ENCODE measurements at places on chromosomes 7 and 10.

DNA sequence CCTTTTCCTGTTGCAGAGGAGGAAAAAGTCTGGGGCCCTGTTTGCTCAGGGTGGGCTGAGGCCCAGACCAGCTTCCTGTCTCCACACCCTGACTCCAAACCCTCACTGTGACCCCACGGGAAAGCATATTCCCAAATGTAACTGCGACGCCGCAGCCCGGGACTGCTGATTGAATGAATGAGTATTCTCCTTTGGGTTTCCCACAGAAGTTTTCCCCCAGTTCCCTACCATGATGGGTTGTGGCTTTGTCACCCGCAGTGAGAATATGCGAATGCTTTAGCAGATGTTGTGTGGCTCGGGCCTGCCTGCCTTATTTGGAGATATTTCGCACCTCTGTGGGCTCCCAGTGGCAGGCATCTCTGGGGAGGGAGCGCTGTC is 50.6 kb downstream of the MGMT start:
- no peak for DNase-seq

DNA sequence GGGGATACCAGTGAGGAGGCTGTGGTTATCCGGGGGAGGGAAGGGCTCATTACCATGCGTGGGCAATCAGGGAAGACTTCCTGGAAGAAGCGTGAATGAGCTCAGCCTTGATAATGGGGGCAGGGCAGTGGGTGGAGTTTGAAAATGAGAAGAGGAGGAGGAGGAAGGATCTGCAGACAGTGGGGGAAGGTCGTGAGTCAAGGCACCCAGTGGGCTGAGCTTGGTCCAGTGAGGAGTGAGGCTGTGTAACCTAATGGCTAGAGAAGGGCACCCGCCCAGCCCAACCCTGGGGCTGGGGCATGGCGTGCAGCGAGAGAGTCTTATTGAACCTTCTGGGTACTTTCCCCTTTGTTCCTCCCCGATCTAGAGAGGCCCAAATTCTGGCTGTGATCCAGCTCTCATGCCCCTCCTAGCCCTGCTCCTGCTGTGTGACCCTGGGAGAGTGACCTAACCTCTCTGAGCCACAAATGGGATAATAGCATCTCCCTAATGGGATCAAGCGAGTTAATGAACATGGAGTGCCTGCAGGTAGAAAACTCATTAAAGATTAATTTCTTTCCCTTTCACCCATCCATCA is 31.5 kb downstream of the CLIP2 start:
- DNase-seq = no peak

DNA sequence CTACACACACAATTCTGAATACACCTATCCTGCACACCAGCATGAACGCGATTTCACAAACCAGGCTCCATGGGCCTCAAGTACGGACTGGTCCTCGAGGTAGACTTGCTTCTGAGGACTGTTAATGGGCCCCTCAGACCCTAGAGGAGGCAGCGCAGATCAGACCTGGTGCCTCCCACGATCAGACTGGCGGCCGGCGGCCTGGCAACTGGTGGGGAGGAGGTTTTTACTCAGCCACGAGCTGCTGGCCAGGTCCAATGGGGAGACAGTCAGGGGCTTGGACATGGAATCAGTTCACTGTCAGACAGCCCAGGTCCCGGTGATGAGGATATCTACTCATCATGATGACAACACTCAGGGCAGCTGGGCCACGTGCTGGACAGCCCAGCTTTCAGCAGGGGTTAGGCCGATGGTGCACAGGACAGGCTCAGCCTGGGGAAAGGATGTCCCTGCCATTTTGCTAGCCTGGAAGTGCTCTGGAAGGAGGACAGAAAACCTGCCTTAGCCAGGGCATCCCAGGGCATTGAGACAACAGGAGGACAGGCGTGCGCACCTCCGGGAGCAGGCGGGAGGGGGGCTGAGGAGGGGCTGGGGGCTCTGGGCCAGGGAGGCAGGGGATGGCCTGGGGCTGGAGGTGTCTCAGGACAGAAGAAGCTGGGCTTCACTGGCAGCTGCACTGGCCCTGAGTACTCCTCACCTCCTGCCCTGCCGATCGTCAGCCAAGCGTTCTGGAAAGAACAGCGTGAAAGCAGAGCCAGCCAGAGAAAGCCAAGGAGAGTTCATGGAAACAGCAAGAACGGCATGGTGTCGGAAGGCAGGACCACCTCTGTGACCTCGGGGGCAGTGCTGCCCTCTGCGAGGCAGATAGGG is 48.0 kb upstream of the RASGEF1A start:
- peak; percentile 80 for DNase-seq

DNA sequence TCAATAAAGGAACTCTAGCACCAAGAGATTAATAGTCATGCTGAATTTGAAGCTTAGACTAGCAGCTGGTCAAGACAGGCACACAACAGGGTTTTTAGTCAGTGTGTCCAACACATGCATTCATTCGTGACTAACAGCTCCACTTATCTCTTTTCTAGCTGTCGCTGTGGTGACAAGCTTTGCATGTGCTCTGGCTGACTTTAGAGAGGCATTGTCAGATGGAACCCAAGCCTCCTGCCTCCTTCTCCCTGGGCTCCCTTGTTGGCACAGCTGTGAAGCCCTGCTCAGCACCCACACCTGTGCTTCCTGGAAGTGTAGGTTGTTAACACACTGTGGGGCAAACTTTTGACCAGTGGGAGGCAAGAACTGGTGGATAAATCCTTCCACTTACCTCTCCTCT is 9.8 kb upstream of the AGK start:
- no peak for DNase-seq

DNA sequence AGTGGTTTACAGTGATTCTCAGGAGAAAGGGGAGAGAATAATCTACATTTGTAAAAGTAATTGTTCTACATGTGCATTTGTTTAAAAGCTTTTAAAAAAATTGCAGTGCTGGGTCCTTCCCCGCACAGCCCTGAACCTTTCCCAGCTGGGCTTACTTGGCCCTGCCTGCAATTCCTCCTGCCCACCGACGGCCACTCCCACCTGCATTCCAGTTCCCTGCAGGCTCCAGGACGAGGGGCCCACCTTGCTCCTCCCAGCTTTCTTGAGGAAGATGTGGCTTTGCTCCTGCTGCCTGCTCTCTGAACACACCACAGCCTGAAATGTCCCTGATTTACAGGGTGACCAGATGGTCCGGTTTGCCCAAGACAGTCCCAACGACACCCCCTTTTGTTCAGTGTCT is 222.7 kb downstream of the PRPF18 start:
- no peak for DNase-seq

DNA sequence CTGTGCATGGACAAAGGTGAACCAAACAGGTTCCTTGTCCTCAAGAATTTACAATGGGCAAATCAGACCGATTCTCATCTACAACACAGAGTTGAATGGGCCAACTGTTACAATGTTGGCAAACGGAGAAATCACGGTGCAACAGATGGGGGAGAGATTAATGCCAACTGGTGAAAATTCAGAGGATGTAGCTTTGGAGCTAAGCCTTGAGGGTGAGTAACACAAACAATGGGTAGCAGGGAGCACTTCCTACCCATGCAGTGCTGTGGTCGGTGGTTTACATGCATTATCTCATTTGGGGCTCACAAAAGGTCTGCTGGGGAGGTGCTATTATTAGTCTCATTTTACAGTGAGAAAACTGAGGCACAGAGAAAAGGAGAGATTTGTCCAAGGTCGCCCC is 902 bp upstream of the NFE2L3 start:
- DNase-seq = no peak

GRCh38 chr7:127813991-127814541 is 162.1 kb downstream of the SND1 start:
- no peak for DNase-seq

GRCh38 chr7:2120251-2120660 is 112.5 kb downstream of the MAD1L1 start:
- DNase-seq = no peak

DNA sequence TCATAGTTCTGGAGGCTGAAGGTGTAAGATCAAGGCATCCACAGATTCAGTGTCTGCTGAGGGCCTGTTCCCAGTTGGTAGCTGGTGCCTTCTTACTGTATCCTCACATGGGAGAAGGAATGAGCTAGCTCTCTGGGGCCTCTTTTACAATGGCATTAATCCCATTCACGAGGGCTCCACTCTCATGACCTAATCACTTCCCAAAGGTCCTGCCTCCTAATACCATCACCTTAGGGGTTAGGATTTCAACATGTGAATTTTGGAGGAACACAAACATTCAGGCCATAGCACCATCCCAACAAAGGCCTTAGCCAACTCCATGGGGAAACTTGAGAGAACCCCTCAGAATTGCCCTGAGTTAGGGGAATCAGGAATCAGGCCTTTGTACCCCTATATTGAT is 66.1 kb upstream of the CREB5 start:
- no peak for DNase-seq

GRCh38 chr10:1679821-1680650 is 57.3 kb downstream of the ADARB2 start:
- DNase-seq = no peak

DNA sequence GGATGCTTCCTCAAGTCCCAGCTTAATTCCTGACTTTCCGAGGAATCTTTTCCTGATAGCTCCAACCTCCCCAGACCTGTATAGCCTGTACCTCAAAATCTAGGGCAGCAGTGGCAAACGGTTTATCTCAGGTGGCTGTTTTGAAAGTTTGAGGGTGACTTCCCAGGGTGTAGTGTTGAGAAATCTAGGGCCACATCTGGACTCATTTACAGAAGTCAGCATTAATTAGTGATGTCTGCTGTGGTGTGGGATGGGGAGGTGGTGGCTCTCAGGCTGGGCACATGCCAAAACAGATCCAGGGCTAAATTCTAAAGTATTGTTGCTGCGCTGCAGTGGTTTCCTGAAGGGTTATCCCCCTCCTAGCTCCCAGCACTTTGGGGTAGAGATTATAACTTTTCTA is 38.0 kb downstream of the UNC5B start:
- DNase-seq = no peak

DNA sequence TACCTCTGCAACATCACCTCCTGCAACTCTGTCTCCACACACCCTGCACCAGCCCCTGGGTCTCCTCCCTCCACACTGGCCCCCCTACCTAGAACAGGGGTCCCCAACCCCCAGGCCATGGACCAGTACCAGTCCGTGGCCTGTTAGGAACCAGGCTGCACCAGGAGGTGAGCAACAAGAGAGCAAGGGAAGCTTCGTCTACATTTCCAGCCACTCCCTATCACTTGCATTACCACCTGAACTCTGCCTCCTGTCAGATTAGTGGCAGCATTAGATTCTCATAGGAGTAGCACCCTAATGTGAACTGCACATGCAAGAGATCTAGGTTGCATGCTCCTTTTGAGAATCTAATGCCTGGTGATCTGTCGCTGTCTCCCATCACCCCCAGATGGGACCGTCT is 108.8 kb upstream of the WDR11 start:
- DNase-seq = no peak

DNA sequence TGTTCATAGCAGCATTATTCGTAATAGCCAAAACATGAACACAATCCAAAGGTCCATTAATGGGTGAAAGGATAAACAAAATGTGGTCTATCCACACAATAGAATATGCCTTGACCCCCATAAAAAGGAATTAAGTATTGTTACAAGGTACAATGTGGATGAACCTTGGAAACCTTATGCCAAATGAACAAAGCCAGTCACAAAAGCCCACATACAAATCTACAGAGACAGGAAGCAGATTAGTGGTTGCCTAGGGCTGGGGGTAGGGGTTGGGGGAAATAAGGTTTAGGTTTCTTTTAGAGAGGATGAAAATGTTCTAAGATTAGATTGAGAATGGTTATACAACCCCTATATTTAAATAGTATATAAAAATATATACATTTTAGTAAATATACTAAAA is 34.8 kb downstream of the PIP4K2A start:
- DNase-seq = no peak

DNA sequence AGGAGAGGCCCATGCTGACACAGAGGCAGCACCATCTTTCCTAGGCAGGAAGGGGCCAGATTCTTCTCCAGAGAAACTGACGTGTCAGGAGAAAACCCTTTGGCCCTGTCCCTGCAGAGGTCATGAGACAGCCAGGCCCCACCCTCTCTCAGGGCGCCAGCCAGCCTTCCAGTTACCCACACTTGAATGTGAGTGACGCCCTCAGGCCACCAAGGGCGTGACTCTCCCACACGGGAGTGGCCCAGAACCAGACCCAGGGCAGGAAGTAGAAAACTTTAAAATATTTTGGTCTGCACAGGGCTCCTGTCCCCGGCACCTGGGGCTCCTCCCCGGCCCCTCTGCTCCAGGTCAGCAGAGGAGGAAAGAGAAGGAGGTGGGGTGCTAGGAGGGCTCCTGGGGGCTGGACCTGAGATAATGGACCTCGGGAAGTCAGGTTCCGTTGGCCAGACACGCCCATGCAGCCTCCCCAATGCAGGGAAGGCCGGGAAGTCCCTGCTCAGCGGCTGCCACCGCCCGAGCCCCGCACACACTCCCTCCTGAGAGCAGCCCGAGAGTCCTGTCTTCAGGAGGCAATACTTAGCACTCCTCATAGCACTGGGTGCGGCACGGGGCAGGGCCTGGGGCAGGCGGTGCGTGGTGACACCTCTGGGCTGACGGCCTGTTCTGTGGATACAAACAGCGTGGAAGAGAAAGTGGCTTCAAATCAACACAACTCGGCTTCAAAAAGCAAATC is 67.0 kb upstream of the CFAP46 start:
- DNase-seq = peak; percentile 93

DNA sequence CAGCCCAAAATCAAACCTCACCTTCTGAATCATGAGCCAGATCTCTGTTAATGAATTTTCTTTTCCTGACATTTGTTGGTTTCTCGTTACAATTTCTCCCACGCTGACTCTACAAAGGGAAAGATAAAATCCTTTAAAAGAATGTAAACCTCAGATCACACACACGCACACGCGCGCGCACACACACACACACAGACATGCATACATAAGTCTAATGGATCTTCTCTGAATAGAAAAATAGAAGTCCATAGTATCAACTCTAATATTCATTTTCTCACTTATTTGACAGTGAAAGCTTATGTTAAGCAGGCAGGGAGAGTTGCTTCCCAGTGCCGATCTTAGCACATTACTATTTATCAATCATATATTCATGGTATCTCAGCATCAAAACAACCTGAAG is 1.4 kb downstream of the ETV1 start:
- no peak for DNase-seq

GRCh38 chr10:36736311-36736710 is 389.1 kb upstream of the ANKRD30A start:
- no peak for DNase-seq

- DNase-seq = peak; percentile 96
Observed at GRCh38 chr10:22316286-22317075, at the start of gene COMMD3. Gene COMMD3, plus strand, starts transcription at chr10:22316388. Its CDS starts 30 bp downstream, at chr10:22316418.

GRCh38 chr7:122535086-122535485 is 163.8 kb downstream of the RNF133 start:
- no peak for DNase-seq

- DNase-seq = peak; percentile 80
Observed at GRCh38 chr7:159092701-159093121, 52.0 kb downstream of the VIPR2 start.

- DNase-seq = no peak
Observed at GRCh38 chr7:22720791-22721786, 5.9 kb upstream of the IL6 start.

DNA sequence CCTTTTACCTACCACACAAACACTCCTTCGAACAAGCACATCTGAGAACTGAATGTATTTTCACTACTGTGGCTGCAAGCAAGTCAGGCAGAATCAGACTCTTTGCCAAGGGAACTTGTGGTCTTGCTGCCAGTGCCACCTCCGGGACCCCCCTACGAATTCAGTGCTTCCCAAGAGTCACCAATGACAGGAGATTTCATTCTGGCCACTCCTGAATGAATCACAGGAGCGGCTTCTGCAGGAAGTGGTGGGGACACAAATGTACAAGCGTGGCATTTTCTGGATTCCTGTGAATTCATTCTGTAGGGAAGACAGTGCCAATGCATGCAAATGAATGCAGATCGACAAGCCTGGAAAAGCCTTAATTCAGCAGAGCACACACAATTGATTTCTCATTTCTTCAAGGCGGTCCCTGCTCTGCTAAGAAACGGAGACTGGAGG is 161.2 kb downstream of the CAMK1D start:
- DNase-seq = peak; percentile 28

Data from posterior vena cava (tissue), 2 donors.